ENCODE measurements at places on chromosomes 3 and 15.
A peak's percentile ranks its signal among the peaks of the same experiment; 100 is the strongest.

- H3K27ac ChIP-seq, result no peak overlapping the region
- H3K4me1 ChIP-seq, result no peaks in the 10 kb centered on the region
- DNase-seq, result no peak
Observed at GRCh38 chr3:121975702-121976302, 46.2 kb downstream of the ILDR1 start.

GRCh38 chr3:139601191-139601961 lies 61.8 kb upstream of the RBP1 start:
- no peaks in the 10 kb centered on the region for H3K36me3 ChIP-seq
- H3K4me3 ChIP-seq, result no peak overlapping the region
- H3K27ac ChIP-seq, result no peak overlapping the region

DNA sequence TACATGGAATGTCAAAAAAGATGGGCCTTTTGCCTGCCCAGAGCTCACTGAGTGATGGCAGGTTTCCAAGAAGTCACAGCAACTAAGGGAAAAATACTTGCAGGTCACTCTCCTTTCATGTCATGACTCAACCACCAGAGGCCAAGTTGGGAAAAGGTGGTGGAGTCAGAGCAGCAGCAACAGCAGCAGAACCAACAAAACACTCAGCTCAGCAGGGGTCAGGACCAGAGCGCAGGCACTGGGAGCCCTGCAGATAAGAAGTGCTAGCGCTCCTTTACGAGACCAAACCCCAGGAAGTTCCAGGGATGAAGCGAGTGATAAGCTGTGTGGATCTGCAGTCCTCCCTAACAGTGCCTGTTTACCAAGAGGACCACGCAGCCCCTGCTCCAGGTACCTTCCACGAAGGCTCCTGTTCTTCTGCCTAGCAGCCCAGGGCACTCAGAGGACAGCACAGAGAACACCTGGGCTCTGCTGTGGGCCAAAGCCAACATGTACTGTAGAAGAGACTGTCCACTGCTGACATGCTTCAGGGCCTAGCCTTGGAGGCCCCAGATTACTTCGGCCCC lies 26.0 kb downstream of the POC1A start:
- DNase-seq, result peak; percentile 34
- no peaks in the 10 kb centered on the region for H3K4me1 ChIP-seq
- no peaks in the 10 kb centered on the region for H3K36me3 ChIP-seq
- H3K4me3 ChIP-seq, result no peak overlapping the region
- no peaks in the 10 kb centered on the region for H3K27me3 ChIP-seq

GRCh38 chr3:138916824-138917223 lies 30.1 kb downstream of the FOXL2 start:
- H3K27ac ChIP-seq, result no peak overlapping the region
- H3K36me3 ChIP-seq, result no peaks in the 10 kb centered on the region
- DNase-seq, result peak; percentile 60

DNA sequence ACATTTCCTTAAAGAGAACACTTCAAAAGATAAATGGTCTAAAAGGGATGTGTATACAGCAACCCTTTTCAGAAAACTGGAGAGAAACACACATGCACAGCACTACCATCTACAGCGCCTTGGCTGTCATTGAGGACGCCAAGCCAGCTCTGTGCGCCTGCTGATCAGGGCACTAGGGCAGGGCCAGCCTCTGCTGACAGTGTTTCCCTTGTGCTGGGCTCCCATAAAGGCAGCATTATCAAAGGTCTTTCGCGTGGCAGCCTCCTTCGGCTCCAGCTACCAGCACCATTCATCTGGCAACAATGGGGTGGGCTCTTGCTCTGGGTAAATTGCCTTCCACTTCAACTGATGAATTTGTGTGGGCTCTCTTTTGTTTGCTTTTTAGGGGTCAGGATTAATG lies 53.4 kb downstream of the LDHAL6B start:
- H3K27ac ChIP-seq, result no peak overlapping the region
- H3K4me1 ChIP-seq, result no peaks in the 10 kb centered on the region
- no peaks in the 10 kb centered on the region for H3K36me3 ChIP-seq

DNA sequence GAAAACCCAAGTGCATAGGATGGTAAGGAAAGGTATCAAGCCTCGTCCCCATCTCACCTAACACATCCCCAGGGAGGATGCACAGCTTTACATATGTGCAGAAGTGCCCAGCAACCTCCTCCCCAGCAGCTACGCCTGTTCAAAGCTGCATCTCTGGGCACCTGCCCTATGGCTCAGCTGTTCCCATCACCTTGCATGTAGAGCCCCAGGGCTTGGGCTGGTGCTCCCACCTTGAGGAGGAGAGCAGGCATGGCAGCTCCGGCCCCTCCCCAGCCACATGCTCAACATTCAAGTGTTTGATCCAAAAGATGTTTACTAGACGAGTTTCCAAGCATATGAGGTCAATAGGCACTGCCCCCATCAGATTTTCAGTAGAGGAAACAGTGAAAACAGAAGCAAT lies 173.5 kb downstream of the ATP10A start:
- DNase-seq, result no peak
- no peak overlapping the region for H3K4me3 ChIP-seq
- no peaks in the 10 kb centered on the region for H3K4me1 ChIP-seq
- H3K27ac ChIP-seq, result no peak overlapping the region
- no peaks in the 10 kb centered on the region for H3K36me3 ChIP-seq
- H3K27me3 ChIP-seq, result no peaks in the 10 kb centered on the region

DNA sequence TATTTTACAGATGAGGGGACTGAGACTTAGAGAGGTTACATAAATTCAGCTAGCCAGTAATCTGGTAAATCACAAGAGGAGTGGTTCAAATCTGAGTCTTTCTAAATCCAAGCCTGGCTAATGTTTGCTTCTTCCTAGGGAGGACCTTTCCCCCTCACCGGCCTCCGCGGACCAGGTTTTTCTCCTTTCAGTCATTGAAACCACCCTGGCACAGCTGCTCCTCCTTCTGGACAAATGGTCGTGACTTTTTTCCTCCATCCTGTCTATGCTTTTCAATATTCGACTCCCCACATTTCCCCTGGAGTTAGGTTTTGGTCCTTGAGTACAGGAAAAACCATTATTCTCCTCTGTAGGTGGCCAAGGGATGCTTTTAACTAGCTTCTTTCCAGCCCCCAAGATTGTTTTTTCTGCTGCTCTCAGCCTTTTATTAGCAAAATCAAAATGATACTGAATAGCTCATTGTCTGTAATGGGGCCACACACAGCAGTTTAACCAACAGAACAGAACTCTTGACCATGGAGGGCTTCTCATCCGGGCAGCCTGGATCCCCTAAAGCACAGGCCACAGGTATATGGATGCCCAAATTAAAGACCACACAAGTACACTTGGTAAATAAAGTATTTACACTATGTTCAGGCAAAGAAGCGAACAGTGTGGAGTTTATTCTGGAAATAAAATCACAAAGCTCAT lies 85.9 kb upstream of the KLHL25 start:
- no peak overlapping the region for H3K4me3 ChIP-seq
- DNase-seq, result no peak
- no peaks in the 10 kb centered on the region for H3K27me3 ChIP-seq
- no peak overlapping the region for H3K27ac ChIP-seq

- H3K36me3 ChIP-seq, result no peaks in the 10 kb centered on the region
- H3K27ac ChIP-seq, result no peak overlapping the region
- no peak overlapping the region for H3K4me3 ChIP-seq
- H3K27me3 ChIP-seq, result no peaks in the 10 kb centered on the region
- no peaks in the 10 kb centered on the region for H3K4me1 ChIP-seq
Observed at GRCh38 chr15:65337436-65338070, 33.1 kb downstream of the RNU5B-1 start.

DNA sequence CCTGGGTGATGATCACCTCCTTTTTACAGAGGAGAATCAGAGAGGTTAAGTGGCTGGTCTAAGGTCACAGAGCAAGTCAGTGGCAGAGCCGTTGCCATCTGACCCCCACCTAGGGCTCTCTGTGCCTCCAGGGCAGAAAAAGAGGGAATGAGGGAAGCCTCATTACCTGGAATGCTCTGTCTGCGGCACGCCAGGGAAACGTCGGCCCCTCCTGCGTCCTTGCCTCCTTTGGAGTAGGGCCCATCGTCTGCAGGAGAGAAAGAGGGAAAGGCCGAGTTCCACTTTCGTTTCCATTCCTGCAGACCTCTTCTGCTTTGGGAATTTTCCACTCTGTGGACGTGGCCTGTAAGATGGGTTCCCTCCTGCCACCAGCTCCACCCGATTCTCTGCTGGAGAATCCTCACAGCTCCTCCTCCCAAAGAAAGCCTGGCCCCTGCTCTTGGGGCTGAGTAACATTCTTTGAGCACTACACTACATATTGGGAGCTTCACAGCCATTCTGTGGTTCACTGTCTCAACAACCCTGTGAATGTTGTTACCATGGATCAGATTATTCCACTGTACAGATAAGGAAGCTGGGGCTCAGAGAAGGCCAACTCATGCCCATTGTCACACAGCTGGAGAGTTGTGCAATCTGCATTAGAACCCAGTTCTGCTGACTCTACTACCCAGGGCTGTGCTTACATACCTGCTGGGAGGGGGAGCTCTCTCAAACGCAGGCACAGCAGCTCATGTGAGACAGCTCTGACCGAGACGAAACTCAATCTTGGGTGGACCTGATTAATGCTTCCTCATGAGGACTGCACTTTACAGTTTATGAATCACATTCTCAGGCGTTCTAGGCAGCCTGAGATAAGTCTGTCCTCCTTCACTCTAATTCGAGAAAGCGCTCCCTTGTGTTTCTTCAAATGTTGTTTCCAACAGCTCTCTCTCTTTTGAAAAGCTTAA lies 14.2 kb downstream of the GRIP2 start:
- no peak overlapping the region for H3K4me3 ChIP-seq
- DNase-seq, result peak; percentile 22
- no peak overlapping the region for H3K27ac ChIP-seq

DNA sequence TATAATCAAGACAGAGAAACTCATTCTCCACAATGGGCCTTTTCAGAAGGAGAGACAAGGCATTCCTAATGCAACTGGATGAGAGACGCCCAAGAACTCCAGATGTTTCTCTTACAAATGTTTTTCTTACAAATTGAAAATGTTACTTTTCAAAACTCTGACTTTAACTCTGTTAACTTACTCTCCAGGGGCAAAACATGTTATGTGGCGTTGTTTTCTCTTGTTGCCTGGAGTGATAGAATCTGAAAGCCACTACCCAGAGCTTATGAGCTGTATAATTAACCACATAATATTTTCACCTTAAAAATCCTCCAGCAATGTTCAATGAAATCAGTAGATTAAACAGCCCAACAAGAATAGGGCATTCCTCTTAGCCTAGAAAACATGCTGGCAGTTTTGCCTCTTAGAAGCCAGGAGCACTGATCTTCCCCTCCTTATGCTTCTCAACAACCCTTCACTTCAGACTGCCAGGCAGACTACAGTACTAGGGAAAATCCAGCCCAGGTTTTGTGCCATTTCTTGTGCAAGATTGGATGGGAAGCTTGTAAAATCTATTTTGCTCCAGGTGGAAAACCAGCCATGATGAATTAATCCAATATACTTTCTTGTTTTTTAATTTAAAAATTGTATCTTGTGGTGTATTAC lies 186.7 kb upstream of the GADL1 start:
- DNase-seq, result no peak
- H3K4me3 ChIP-seq, result no peak overlapping the region
- H3K27ac ChIP-seq, result no peak overlapping the region
- no peaks in the 10 kb centered on the region for H3K27me3 ChIP-seq

All from right lobe of liver (tissue), 6 donors.